ENCODE measurements at places on chromosomes 11 and 22.

DNA sequence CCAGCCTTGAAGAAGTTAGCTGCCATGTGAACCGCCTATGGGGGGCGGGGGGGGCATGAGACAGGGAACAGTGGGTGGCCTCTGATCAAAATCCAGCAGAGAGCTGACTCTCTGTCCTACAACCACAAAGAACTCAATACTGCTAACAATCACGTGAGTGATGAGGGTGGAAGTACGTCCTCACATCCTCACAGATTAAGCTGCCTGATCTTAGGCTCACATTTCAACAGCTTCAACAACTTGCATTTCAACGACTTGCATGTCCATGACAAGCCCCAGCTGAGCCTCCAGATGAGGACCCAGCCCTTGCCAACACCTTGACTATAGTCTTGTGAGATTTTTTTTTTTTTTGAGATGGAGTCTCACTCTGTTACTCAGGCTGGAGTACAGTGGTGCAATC lies 51.6 kb downstream of the CLMP start:
- DNase-seq: no peak

DNA sequence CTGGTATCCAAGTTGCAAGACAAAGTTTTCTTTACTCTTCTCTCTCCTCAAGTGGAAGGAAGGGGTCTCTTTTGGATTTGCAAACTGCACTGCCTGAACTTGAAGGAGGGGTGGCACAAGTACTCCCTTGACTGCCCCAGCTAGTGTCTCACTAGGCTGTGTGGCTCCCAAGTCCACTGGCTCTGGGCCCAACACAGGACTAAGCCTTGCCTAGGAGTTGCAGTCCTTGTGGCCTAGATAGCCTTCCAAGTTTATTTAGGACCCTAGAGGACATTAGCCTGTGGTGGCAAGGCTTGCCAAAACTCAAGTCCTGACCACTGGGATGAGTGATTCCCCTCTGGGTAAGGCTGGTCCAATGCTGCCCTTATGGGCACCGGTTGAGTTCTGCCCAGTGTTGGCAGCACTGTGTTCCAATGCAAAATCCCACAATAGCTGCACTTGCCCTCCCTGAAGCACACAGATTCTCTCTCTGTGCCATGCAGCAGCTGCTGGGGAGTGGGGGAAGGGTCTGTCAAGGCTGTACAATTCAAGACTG lies 10.2 kb upstream of the WEE1 start:
- no peak for DNase-seq

GRCh38 chr22:30288419-30289140 lies 725 bp downstream of the CASTOR1 start:
- DNase-seq: no peak

DNA sequence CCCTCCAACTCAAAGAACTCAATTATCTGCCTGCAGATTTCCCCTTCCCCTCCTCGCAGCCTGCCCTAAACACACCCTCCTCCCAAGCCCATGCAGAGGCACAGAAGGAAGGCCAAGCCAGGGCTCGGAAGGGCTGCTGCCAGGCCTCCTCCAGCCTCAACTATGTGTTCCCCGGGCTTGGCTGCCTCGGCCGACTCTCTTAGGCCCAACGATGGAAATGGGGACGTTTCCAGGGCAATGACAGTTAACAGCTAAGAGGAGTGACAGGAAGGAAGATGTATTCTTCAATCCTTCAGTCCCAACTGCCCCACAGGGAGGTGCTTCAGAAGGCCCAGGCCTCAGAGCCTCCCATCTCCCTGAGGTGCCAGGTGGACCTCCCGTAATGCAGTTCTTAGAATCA lies 104.0 kb upstream of the AKIP1 start:
- no peak for DNase-seq

GRCh38 chr11:120959189-120959588 lies 64.7 kb upstream of the TBCEL start:
- no peak for DNase-seq

- DNase-seq: peak; percentile 62
These were observed 44.5 kb downstream of the MED15 start for GRCh38 chr22:20551805-20552442.

DNA sequence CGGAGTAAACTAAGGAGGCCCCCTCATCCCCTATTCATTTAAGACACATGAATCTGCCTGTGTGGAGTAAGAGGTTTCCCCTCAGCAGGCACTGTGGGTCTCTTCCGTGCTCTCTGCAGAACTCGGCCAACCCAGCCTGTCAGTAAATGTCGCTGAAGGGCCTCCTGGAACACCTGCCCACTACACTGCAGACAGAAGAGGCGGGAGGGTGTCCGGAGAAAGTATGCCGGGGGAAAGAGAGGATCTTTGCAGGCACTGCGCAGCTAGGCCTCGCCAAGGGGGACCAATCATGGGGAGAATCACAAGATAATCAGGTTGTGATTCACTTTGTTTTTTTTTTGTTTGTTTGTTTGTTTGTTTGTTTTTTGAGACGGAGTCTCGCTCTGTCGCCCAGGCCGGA lies 110.8 kb downstream of the MORC2 start:
- DNase-seq: no peak

GRCh38 chr11:64028398-64029115 lies 7.2 kb upstream of the FLRT1 start:
- DNase-seq: no peak

DNA sequence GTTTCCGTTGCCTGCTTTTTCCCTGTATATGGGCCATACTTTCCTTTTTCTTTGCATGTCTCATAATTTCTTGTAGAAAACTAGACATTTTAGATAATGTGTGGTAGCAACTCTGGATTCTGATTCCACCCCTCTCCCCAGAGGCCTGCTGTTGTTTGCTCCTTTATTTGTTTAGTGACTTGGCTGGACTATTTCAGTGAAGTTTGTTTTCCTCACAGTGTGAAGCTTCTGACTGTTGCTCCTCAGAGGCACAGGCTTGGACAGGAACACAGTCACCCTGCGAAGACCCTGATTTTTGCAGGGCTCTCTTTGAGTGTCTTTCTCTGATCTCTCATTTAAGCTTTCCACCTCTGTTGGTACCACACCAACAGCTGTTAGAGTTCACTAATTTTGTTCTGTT lies 72.5 kb downstream of the SWAP70 start:
- no peak for DNase-seq

DNA sequence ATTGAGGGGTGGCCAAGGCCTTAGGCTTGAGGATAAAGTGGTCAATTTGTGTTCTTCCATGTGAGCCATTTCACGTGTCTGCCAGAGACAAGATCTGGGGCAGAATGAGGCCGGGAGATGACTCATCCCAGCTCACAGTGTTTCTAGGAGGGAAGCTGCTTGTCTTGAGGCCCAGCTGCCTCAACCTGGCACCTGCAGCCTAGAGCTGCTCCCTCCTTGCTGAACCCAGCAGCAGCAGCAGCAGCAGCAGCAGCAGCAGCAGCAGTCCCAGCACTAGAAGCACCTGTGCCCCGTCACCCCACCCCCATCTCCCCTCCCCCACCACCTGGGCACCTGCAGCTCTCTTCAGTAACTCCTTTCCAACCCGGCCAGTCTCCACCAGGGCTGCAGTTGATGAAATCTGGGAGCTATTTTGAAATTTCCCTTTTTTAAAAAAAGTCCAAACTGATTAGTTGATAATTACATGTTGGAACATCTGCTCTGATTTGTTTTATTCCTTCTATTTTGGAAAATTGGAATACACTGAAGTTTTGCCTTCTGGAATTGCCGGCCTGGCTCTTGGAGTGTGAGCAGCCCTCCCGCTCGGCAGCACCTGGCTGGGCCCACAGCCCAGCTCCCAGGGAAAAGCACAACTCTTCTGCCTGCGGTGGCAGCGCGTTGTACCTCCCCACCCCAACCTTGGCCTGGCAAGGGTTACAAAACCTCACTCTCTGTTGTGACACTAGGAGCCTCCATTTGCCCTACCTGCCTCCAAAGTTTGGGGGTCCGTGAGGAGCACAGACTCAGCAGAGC lies 143.5 kb downstream of the NXPE2 start:
- no peak for DNase-seq

GRCh38 chr11:61617515-61617914 lies 36.6 kb upstream of the SYT7 start:
- DNase-seq: no peak

DNA sequence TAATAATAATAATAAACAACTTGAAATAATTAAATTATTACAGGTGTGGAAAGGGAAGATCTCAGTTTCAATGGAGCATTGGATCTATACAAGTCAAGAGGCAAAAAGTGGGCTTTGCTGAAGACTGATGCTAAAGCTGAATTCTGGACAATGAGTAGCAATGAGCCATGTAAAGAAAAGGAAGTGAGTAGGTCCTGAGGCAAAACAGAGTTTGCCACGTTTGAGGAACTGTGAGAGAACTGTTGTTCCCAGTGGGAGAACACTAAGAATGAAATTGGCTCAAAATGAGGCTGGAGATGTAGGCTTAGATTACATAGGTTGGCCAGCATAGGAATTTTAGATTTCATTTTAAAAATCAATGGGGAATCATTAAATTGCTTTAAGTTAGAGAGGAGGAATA lies 33.9 kb upstream of the TEAD1 start:
- DNase-seq: no peak

- DNase-seq: no peak
These were observed 454.4 kb downstream of the BRD1 start for GRCh38 chr22:49373289-49373666.

DNA sequence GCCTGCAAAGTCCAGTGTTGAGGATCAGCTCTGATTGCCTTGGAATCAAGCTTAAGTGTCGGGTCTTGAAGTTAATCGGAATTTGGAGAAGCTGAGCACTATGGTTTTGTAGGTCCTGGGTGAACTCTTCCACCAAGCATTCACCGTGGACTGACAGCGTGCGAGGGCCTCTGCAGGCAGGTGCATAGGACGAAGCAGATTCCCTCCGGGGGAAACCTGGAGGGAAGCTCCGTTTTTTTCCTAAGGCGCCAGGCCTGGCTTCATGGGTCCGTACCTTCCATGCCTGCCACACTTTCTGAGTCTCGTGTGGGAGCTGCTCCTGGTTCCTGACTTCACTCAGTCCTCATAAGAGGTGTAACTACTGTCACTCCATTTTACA lies 170.1 kb downstream of the CRYBB2 start:
- no peak for DNase-seq

GRCh38 chr11:85953491-85954143 lies 98.4 kb downstream of the CCDC83 start:
- no peak for DNase-seq

DNA sequence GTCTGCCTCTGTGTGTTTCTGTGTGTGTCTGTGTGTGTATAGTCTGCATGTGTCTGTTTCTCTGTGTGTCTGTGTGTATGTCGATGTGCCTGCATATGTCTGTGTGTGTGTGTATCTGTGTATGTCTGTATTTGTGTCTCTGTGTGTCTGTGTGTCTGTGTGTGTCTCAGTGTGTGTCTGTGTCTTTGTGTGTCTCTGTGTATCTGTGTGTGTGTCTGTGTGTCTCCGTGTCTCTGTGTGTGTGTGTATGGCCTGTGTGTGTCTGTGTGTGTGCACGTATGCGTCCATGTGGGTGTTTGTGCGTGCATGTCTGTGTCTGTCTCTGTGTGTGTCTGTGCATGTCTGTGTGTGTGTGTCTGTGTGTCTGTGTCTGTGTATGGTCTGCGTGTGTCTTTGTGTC lies 439 bp downstream of the SNX32 start:
- DNase-seq: no peak

DNA sequence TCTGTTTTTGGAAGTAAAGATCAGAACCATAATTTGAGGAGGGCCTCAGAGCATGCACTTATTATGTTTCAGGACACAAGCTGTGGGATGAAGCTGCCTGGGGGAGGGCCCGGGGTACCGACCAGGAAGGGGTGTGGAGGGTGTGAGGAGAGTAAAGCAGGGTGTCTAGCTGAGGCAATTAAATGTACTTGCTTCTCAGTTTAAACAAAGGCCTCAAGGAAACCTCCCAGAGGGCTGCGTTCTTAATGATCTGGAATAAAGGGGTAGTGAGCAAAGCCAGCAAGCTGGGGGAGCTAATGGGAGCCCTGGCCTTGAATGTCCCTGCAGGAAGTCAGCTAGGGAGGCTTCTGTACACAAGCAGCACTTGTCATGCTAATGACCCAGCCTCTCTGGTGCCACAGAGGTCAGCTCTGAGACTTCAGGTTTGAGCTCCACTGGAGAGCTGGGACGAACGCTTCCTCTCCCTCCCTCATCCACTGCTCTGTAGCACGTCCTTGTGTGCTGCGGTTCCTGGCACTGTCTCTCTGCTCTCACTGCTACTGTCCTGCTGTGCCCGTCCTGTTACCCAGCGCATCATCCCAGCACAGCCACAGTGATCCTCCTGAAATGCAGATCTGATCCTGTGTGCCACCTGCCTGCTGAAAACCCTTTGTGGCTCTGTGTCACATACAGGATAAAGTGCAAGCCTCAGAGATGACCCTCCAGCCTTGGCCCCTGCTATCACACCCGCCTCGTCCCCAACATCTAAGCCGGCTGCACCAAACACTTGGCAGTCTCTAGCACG lies 159.7 kb downstream of the DBX1 start:
- DNase-seq: no peak

DNA sequence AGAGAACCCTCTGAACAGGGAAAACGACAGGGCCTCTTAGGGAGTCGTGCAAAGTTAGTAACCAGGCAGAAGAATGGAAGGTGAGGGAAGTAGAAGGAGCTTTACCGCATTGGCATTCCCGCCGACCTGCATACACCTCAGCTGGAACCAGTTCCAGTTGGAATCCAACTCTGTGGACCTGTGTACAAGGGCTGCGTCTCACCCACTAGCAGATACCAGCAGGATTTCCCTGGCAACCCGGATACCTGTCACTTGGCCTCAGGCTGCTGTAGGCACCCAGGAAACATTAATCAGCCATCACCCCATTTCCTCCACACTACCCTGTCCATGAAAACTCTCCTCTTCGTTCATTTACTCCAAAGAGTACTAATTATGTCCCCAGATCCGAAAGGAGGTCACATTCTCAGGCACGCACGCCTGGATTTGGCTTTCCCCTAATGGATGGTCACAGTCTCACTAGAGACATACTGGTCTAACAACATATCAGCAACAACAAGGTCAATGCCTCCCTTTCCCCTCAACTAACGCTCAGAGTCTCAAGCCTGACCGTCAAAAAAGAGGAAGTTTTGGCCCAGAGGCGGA lies 842 bp downstream of the ARFGAP2 start:
- DNase-seq: no peak

DNA sequence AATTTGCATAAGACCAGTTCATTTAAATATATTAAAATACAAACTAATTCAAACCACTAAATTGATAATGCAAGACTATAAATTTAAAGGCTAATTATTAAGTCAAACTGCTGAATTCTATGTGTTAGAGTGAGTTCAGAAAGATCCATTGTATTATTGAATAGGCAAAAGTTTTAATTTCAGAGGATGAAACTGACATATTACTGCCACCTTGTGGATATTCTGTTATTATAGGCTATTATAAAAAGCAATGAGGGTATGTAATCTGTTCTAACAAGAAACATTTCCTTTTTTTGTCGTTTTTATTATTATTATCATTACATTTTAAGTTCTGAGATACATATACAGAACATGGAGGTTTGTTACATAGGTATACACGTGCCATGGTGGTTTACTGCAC lies 20.9 kb upstream of the NAALAD2 start:
- DNase-seq: no peak

GRCh38 chr11:48064306-48064705 lies 83.9 kb downstream of the PTPRJ start:
- DNase-seq: no peak

- DNase-seq: no peak
These were observed 62.4 kb upstream of the CCDC179 start for GRCh38 chr11:22922672-22923071.
